ENCODE measurements at places on chromosomes 12 and 14.

- no peak for DNase-seq
Observed at GRCh38 chr14:80770114-80770908, 171.2 kb downstream of the CEP128 start.

- DNase-seq: no peak
Observed at GRCh38 chr14:54423991-54424390, 17.2 kb downstream of the CNIH1 start.

- peak; percentile 55 for DNase-seq
Observed at GRCh38 chr12:51351913-51352532, 5.5 kb upstream of the CELA1 start.

DNA sequence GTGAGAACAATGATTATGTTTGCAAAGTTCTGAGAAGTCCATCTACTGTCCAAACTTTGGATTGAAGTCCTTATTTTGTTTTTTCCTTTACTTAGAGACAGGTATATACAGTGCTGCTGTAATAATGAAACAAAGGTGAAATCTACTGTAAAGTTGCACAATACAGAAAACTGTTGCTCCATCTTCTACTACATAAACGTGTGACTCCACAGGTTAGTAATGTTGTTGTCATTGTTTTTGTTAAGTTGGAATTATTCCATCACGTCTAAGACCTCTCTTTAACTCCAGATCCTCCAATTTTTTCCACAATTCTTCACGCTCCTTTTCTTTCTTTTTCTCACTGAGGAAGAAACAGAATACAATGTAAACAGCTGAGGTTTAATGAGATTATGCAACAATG is 57.0 kb upstream of the GPHB5 start:
- no peak for DNase-seq

DNA sequence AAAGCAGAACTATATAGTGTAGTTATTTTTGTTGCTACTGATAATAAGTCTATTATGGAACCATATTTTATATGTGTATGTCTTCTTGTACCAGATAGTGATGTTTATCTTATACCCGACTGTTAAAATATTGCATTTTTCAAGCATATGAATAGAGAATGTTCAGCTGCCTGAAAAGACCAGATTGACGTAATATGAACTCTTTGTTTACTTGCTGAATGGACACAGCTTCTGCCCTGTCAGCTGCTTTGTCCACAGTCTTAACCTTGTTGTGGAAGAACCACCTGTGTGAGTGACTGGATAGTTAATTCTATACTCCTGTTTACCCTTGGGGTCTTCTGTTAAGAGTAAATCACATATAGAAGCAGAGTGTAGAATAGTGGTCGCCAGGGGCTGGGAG is 109.3 kb downstream of the LGR5 start:
- no peak for DNase-seq

DNA sequence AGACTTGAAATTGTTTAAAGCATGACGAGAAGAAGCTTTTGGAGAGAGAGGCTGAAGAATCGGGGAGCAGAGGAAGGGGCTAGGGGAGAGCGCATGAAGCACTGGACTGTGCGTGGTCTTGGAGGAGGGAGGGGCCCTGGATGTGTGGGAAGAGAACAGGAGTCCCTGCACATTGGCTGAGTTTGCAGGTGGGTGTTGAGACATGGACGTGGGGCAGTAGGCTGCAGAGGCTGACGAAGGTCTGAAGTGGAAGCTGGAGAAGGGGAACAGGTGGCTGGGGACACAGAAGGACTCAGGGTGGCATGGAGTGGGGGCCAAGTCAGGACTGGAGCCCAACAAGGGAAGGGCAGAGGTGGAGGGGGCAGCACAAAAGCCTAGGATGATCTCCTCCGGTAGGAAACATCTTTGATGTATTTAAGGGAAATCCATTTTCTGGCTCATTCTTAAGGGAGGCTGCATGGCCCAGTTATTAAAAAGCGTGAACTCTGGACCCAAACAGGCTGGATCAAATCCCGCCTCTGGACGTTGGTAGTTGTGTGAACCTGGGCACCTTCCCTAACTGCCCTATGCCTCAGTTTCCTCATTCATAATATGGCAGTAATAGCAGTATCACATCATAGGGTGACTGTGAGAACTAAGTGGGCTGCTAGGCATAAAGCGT is 29.0 kb downstream of the ADGRD1 start:
- DNase-seq: no peak

DNA sequence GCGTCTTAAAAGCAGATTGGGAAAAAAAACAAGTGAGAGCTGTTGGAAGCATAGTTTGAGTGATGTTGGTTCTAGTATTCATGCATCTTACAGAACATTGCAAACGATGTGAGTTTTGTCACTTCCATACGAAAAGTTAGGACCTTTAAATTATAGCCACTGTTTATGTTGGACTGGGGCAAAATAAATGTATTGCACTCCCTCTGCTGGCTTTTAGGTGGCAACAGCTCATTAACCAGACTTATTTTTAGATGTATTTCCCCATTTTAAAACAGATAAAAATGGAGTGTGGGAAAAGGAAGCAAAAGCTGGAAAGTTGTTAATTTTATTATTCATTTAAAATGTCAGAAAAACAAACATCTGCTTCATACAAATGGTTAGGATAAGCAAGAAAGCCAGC is 111.9 kb downstream of the LGR5 start:
- no peak for DNase-seq

GRCh38 chr12:48716168-48716492 is 377 bp downstream of the CCNT1 start:
- DNase-seq: no peak

- DNase-seq: no peak
Observed at GRCh38 chr12:89923091-89923490, 214.5 kb upstream of the ATP2B1 start.

- DNase-seq: no peak
Observed at GRCh38 chr12:106333756-106334155, 23.8 kb upstream of the POLR3B start.

- DNase-seq: no peak
Observed at GRCh38 chr12:131407221-131408035, 303.5 kb upstream of the SFSWAP start.

GRCh38 chr12:131455581-131456110 is 255.2 kb upstream of the SFSWAP start:
- no peak for DNase-seq

DNA sequence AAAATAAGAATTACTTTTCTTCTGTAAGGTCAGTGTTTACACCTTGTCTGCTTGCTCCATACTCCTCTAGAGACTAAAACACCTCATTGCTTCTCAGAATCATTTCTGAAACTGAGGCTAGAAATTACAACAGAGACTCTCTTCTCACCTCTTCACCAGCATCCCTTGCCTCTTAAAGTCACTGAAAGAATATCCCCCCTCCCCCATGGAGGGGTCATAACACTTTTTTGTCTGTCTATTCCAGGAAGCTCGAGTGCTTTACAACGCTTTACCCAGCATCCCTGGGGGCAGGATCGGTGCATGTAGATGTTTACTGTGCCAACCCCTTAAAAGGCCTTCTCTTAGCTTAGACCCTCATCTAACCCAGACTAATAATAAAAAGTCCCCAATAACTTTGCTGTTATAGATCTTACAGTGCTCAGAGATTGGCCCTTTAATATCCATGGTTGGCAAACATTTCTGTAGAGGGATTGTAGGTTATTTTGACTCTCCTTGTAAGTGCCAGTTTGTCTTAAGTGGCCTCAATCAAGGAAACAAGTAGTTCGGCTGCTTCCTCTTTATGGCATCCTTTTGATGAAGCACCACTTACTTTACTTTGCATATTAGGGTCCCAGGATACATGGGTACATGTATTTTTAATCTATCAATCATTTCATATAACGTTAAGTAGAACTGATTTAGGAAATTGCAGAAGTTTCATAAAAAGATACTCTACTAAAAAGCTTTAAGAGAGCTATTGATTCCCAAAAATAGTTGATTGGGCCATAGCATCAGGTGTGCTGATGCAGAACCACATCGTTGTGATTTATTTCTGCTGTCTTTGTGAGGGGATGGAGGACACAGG is 29.3 kb downstream of the PRKCH start:
- DNase-seq: no peak

GRCh38 chr14:96309133-96309895 is 53.3 kb downstream of the BDKRB1 start:
- DNase-seq: no peak

- DNase-seq: no peak
Observed at GRCh38 chr12:91663744-91664143, 481.1 kb upstream of the DCN start.

GRCh38 chr12:5439371-5439771 is 7.5 kb downstream of the NTF3 start:
- no peak for DNase-seq

GRCh38 chr14:104598910-104599273 is 5.7 kb downstream of the TMEM179 start:
- DNase-seq: no peak

DNA sequence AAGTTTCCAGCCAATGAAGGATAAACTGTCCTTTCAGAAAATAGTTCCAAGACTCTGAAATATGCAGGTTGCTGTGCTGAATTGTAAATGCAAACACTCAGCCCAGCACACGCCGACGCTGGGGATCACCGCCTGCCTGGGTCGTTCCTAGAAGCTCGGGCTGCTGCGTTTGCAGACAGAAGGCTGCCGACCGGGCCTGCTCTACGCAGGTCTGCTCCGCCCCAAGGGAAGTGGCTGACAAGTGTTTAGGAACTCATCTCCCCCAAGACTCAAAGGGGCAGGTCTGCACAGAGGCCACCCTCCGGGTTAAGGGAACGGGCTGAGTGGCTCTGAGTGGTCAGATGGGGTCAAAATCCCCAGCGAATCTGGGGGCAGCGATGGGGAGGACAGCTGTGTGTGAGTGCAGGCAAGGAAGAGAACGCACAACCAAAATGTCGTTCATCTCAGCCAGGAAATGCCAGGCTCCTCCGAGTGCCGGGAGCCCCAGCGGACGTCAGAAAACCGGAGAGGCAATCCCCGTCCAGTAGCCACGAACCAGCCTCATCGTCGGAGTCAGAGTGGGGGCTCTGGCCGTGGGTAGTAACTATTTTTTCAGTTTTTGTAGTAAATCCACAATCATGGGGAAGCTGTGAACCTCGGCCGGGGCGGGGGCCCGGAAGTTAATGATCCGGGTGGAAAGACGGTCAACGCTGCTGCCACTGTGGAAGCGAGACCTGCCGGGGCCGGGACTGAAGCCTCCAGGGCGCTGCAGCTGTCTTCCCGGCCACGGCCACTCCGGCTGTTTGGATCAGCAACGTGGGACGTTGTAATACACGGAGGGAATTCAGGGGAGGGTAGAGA is 6.0 kb downstream of the GALNT9 start:
- DNase-seq: no peak

- DNase-seq: peak; percentile 9
Observed at GRCh38 chr12:87883806-87884205, 145.4 kb downstream of the C12orf50 start.

DNA sequence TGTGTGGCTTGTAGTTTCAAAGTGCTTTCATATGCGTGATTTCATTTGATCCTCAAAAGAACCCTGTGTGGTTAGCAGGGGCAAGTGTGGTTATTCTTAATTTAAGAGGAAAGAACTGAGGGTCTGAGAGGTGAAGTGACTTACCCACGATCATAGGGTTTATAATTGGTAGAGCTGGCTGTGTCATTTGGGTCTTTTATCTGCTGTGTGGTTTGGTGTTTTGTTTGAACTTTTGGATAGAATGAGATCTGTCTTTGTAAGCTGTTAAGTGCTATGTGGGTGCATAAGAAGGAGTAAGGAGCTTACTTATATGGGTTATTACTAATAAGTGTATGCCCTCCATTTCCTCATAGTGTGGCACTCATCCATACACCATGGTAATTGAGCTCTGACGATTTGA is 190.0 kb downstream of the CACNA1C start:
- DNase-seq: no peak

GRCh38 chr12:113778432-113779132 is 187.5 kb downstream of the RBM19 start:
- no peak for DNase-seq

GRCh38 chr14:85599939-85600338 is 70.0 kb downstream of the FLRT2 start:
- no peak for DNase-seq

GRCh38 chr12:124408822-124409517 is 114.1 kb downstream of the RFLNA start:
- DNase-seq: no peak

GRCh38 chr12:124177276-124177950 is 117.5 kb upstream of the RFLNA start:
- DNase-seq: no peak

DNA sequence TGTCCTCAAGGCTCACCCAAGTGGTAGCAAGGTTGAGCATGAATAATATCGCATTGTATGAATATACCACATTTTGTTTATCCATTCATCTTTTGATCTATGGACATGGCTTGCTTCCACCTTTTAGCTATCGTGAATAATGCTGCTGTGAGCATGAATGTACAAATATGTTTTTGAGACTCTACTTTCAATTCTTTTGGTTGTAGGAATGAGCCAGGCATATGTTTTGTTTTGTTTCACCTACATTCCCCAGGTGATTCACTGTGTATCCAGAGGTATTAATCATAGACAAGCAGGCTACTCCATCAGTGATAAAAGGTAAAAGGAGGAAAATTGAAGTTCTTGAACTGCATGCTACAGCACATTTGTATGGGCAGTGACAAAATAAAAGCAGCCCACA is 35.8 kb downstream of the CDKL1 start:
- no peak for DNase-seq

GRCh38 chr14:69663300-69663643 is 51.9 kb downstream of the SUSD6 start:
- DNase-seq: no peak

- DNase-seq: no peak
Observed at GRCh38 chr12:52448228-52448627, 3.7 kb downstream of the KRT6B start.

DNA sequence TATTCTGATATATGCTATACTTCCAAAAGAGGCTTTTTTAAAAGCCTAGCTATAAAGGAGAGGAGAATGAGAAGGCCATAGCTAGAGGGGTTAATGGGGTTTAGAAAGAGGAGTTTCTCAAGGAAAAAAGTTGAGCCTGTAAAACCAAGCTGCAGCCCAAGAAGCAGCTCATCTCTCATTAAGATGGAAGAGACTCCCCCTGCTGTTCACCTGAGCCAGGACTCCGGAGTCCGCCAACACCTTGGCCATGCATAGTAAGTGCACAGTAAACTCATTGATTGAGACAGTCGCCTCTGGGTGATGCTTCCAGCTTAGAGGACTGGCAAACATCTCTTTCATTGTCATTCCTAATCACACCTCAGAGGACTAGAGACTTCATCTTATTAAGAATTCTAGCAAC is 46.2 kb downstream of the ANO2 start:
- DNase-seq: no peak

GRCh38 chr12:47852096-47852571 is 32.4 kb upstream of the HDAC7 start:
- no peak for DNase-seq

DNA sequence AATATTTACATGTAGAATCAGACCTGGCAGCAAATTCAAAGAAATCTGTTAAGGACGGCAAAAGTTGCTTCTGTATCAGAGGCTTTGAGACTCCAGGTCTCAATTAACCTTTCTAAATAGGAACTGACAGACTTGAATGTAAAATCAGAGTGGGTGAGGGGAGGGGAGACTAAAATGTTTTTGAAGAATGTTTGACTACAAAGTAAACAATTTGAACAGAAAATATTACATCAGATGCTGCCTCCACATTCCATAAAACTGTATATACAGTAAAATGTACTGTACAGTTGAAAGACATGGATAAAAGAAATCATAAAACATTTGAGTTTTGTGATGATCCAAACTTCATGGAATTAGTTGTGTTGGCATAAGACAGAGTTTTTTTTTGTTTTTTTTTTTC is 49.5 kb upstream of the POC1B start:
- no peak for DNase-seq

- DNase-seq: no peak
Observed at GRCh38 chr14:20563971-20564370, 3.1 kb upstream of the RNASE9 start.

Measured in cerebellar cortex (tissue), 1 donor.